ENCODE measurements at places on chromosomes 7 and 10.
A peak's percentile ranks its signal among the peaks of the same experiment; 100 is the strongest.

DNA sequence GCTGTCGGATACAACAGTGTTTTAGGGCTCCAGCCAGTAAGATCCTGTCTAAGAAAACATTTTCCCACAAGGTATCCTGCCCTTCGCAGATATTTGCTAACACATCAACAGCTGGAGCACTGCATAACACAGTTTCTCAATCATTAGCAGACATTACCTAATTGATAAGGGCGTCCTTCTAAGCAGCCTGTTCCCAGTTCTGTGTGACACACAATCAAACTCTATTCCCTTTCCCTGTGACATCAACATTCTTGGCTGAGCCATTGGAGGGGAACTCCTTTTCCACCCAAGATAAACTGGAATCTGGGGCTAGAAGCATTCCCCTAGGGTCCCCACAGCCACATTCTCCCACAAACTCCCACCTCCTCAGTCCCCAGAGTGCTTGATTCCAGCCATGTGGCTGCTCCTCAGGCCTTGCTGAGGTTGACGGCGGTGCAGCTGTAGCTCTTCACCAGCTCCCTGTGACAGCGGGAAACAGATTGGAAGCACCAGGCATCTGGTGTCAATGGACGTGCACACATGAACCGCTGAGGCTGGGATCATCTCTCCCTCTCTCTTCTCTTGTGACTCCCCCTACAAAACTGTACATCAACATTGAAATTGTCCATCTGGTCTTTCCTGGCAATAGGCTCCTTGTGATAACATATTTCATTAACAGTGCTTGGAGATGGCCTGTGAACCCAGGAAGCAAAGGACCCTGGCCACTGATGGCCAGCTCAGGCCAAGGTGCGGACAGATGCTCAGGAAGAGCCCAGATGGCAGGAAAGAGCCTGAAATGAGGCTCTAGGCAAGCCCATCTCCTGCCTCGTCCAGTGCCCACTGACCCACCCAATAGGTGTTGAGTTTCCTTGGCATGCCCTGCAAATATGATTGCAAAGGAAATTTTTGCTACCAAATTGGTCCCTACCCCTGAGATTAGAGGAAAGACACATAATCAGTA, 131.1 kb upstream of the TBX20 start:
- no peak for DNase-seq

DNA sequence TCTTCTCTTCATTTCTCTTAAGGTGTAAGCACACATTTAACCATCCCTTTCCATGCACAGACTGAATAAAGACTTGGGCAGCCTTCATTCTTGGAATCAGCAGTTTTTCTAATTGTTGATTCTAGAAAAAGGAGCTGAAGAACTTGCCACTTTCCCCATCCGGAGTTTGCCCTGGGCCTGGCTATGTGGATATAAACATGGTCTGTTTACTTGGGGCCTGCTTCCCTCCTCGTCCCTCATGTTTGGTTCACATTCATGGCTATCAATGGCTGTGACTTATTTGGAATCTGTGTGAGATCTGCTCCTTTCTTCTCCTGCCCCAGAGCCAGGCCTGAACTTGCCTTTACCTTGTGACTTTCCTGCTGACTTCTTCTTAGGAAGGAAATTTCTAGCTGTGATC, 199.3 kb downstream of the LRMDA start:
- no peak for DNase-seq

- DNase-seq: no peak
These were observed 5.0 kb downstream of the EIF3B start for GRCh38 chr7:2359610-2360009.

DNA sequence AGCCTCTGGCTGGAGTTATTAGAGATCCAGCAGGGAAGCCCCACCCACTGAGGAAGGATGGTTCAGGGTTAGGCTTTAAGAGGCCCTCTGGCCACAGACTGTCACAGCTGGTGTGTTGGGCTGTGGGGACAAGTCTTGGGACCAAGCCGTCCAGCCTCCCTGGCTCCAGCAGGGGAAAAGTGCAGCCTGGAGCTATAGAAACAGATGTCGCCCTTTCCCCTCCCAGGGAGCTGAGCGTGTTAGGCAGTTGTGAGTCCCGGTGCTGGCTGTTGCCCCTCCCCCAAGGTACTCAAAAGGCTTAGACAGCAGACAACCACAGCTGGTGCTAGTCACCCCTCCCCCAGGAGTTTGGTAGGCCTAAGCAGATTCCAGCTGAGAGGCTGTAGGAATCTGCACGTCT, 143.4 kb downstream of the TMEM168 start:
- no peak for DNase-seq

- DNase-seq: no peak
These were observed 15.4 kb downstream of the PPP2R2D start for GRCh38 chr10:131915990-131916766.

- DNase-seq: no peak
These were observed 134.8 kb upstream of the GDF10 start for GRCh38 chr10:47165168-47165710.

GRCh38 chr7:107668296-107668695, 7.7 kb downstream of the SLC26A4 start:
- DNase-seq: no peak

DNA sequence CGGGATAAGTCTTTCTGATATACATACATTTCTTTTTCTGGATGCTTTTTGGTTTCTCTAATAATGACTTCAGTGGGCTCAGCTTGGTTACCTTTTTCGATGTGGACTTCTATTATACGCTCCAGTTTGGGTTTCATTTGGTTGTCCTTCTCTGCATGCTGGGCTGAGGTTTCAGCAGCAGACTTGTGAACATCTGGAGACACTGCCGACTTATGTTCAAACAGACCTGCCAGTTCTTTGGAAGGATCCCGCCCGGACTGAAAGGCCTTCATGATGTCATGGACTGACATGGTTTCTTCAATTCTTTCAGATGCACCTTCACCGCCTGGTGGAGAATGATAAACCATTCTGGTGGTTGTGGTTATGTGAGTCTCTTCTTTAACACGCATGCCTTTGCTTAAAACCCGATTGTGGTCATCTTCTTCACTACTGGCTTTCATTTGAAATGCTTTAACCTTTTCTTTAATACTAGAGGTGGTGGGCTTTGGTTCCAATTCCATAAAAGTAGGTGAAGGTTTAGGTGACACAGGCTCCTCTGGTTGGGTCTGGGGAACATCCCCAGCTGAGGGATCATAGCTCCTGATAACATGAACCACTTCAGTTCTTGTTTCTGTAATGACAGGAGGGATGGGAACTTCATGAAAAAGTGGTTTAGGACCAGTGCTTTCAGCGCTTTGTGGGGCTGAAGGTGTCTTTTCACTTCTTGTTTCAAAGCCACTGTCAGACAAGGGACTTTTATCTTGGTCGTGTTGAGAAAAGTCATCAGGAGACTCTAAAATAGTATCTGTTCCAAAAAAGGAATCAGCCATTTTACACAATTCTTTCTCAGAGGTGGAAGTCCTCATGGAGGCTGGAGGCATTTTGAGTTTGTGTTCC, 167.7 kb upstream of the CCDC6 start:
- DNase-seq: no peak

DNA sequence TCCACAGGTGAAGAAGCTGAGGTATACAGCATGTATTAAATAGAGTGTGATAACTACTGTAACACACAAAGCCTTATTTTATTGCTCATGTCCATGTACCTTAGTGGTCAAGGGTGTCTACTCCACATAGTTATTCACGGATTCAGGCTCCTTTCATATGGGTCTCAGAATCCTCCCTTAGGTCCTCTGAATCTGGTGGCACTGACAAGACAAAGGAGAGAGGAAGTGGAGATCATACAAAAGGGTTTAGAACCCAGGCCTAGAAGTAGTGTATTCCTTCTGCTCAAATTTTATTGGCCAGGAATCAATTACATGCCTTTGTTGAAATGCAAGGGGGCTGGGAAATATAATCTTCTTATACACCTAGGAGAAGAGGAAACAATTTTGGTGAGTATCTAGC, 164.6 kb downstream of the PTEN start:
- no peak for DNase-seq

DNA sequence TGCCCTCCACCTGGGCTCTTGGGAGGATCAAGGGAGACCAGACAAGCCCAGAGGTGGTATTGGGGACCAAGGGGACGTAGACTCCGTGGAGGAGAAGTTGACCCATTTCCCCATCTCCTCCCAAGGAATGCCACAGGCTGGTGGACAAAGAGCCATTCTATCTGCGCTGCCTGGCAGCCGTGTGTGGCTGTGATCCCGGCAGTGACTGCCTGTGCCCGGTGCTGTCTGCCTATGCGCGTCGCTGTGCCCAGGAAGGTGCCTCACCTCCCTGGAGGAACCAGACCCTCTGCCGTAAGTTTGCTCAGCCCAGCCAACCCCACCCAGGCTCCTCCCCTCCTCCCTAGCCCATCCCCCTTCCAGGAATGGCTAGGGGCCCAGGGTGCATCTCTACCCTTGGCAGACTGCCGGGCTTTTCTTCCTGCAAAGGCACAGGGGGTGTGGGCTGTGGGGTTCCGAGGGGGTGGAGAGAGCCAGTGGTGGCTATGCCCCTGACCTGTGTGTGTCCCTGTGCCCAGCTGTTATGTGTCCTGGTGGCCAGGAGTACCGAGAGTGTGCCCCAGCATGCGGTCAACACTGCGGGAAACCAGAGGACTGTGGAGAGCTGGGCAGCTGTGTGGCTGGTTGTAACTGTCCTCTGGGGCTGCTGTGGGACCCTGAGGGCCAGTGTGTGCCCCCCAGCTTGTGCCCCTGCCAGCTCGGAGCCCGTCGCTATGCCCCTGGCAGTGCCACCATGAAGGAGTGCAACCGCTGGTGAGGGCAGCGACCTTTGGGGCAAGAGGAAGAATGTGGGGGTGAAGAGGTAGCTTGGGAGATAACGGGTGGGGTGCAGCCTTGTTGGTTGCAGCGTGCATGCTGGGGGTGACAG, 10.2 kb upstream of the ZNF467 start:
- DNase-seq: no peak

DNA sequence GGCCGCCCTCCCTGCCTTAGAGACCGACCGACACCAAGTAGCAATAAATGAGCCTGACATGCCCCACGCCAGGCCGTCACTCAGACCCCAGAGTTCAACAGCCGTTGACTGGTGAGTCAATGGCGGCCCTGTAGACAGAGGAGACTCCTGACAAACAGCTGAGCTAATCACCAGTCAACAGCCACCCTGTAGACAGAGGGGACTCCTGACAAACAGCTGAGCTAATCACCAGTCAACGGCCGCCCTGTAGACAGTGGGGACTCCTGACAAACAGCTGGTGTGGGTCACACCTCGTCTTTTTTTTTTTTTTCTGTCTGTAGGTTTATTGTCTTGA, 16.9 kb upstream of the KNDC1 start:
- no peak for DNase-seq

DNA sequence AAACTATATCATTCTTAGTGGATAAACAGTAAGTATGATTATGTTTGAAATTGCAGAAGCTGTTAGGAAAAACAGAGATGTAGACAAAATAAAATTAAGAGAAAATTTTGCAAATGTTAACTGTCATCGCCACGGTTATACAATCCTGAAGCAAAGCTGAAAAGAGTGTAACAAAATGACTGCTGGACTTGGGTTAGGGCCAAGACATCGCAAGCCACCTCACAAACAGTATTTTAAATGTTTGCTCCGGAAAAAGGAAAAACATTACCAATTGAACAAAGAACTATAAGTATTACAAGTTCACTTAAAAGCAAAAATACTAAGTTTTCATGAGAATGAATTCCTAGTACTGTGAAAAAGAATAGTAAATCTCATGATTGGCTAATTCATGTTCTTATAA, 60.0 kb downstream of the FAM13C start:
- DNase-seq: no peak

- peak; percentile 43 for DNase-seq
These were observed 10.2 kb downstream of the CRYGN start for GRCh38 chr7:151429560-151430331.

DNA sequence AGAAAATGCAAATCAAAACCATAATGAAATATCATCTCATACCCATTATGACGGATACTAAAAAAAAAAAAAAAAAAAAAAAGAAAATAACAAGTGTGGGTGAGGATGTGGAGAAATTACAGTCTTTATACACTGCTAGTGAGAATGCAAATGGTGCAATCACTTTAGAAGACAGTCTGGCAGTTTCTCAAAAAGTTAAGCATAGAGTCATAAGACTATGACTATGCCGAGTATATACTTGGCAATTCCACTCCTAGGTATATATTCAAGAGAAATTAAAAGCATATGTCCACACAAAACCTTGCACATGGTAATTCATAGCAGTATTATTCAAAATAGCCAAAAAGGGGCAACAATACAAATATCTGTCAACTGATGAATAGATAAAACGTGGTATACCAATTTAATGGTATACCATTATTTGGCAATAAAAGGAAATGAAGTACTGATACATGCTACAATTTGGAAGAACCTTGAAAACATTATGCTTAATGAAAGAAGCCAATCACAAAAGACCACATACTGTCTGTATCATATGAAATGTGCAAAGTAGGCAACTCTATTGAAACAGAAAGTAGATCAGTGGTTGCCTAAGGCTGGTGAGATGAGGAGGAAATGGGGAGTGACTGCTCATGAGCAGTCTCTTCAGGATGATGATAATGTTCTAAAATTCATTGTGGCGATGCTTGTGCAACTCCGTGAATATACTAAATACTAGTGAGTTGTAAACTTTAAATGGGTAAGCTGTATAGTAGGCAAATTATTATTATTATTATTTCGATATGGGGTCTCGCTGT, 90.1 kb upstream of the NANOS1 start:
- no peak for DNase-seq

DNA sequence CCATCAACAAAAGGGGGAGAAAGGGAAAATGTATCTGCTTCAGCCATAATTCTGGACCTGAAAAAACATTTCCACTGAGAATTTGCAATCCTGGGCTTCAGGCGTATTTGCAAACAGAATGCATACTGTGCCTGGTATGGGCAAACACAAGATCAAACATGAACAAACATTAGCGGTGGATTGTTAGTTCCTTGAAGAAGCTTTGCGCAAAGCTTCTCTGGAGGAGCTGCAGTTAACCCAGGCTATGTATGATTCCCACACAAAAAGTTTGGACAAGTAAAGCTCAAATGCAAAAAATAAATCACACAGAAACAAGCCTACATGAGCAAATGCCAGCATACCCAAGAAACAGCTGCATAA, 20.4 kb upstream of the HILPDA start:
- DNase-seq: no peak

DNA sequence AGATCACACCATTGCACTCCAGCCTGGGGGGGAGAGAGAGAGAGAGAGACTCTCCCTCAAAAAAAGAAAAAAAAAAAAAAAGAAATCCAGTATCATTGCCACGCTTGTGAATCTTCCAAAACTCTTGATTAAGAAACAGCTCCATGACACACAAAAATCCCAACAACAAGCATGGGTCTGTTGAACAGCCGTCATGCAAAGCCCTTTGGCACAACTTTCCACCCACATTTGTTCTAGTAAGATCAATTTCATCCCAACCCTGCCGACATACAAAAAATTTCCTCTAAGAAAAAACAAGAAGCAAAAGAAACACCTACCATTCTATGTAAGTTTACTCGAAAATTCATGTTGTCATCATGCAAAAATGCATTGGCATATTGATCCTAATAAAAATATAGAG, 62.8 kb downstream of the ARMH3 start:
- DNase-seq: no peak
